ENCODE measurements at places on chromosomes 12 and 14. TPM values are rescaled to one million over a fixed set of nuclear protein-coding genes. Genes with fewer than 3 reads are reported as not detected.

- DNase-seq, result no peak
Observed at GRCh38 chr14:94663538-94663937, 51.3 kb downstream of the SERPINA3 start.

DNA sequence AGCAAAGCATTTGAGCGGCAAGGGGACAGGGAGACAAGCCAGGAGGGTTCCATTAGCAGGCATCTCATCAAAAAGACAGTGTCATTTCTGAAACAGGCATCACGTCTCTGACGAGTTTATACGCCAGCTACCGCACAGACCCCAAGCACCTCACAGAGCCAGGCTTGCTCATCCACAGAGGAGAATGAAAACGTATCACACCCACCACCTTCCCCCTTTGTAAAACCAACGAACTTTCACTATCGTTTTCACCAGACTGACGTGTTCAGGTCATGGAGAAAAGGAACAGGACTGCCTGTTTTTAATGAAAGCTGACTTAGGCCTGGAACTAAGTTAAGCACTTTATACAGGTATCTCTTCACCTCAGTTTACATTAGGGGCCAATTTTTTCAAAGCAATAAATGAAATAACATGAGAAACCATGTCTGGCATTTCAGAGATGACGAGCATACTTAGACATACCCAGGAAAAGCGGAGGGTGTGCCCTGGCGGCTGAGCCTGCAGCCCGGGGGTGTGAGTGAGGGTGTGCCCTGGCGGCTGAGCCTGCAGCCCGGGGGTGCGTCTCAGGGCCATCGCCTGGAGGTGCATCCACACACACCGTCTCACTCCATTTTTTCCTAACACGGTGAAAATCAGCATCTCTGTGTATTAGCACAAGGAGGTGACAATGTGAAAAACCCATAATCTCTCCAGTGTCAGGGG is 41.9 kb downstream of the STX2 start:
- DNase-seq, result no peak

- DNase-seq, result no peak
Observed at GRCh38 chr12:11885261-11886038, 185.3 kb upstream of the BCL2L14 start.

DNA sequence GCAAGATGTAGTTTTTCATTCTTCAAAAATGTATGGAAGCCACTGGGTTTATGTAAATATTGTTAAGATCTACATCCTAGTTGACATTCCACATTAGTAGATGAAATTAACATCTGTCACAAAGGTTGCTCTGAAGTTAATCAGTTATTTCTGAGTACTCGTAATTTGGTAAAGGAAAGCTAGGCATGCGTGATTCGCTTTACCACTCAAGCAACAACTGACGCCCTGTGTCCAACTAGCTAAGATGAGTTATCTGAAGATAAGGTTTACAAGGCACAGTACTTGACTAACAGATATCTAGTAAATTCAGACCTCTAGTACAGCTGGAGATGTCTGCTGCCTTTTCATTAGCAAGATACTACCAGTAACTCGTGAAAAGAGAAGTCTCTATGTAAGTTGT is 14.1 kb downstream of the PRKD1 start:
- DNase-seq, result no peak

- DNase-seq, result no peak
Observed at GRCh38 chr14:37270629-37271028, 72.9 kb downstream of the MIPOL1 start.

- DNase-seq, result no peak
Observed at GRCh38 chr14:105861985-105862465, 335.6 kb downstream of the TMEM121 start.

- peak; percentile 42 for DNase-seq
Observed at GRCh38 chr12:132238488-132238854, 90.9 kb downstream of the GALNT9 start.

- DNase-seq, result no peak
Observed at GRCh38 chr12:68631227-68631626, 20.5 kb downstream of the RAP1B start.

GRCh38 chr12:94621662-94622359 is 28.5 kb downstream of the TMCC3 start:
- no peak for DNase-seq

DNA sequence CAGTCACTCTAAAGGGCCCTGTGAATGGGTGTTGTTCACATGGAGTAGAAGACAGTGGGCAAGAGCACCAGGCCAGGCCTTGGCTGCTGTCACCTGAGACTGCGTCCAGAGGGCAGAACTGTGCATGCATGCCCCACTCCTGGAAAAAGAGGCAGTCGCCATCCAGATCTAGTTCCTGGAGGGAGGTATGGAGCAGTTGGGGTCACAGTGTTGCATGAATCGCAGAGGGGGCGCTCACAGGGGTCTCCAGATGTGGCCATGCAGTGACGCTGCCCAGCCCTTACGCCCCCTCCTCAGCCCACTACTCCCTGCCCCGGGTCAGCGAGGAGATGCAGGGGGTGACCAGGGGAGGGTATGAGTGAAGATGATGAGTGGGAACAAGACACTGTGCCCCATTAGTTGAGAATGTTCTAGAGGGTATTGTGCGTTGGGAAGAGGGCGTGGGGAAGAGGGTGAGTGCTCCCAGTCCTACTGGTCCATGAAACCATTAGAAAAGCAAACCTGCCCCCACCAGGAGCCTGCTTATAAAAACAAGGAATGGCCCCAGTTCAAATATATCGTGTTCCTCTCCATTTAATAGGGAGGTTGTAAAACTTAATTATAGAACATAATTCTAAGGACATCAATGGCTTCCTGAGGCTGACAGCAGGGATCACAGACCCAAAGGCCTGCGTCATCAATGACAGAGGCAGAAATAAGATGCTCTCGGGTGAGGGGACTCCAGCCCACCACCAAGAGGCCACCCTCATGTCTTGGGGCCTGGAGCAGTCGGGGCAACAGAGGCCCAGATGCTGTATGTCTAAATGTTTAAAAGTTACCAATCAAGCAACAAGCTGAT is 32.2 kb upstream of the BCL7A start:
- no peak for DNase-seq

GRCh38 chr14:84024231-84024820 is 1505.6 kb upstream of the FLRT2 start:
- no peak for DNase-seq

- DNase-seq, result no peak
Observed at GRCh38 chr12:121628037-121628436, 1.7 kb downstream of the ORAI1 start.

DNA sequence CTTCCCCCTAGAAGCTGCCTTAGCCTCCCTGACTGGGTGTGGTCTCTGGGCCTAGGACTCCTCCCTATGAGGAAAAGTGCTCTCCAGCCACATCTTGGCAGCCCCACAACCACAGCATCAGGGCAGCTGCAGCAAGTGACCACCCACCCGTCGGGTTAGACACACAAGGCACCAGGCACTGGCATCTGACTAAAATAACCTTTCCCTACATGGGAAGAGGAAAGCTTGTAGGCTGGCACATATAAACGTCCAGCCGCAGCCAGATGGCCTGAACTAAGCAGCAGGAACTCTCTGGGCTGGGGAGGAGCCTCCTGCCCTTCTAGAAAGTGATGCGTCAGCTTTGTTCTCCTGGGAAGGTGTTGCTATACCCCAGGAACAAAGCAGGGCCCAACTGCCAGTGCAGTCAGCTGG is 328.7 kb downstream of the DPF3 start:
- no peak for DNase-seq

GRCh38 chr12:121748571-121749265 is 36.2 kb downstream of the TMEM120B start:
- DNase-seq, result no peak

GRCh38 chr12:63467951-63468350 is 200.3 kb downstream of the DPY19L2 start:
- no peak for DNase-seq

DNA sequence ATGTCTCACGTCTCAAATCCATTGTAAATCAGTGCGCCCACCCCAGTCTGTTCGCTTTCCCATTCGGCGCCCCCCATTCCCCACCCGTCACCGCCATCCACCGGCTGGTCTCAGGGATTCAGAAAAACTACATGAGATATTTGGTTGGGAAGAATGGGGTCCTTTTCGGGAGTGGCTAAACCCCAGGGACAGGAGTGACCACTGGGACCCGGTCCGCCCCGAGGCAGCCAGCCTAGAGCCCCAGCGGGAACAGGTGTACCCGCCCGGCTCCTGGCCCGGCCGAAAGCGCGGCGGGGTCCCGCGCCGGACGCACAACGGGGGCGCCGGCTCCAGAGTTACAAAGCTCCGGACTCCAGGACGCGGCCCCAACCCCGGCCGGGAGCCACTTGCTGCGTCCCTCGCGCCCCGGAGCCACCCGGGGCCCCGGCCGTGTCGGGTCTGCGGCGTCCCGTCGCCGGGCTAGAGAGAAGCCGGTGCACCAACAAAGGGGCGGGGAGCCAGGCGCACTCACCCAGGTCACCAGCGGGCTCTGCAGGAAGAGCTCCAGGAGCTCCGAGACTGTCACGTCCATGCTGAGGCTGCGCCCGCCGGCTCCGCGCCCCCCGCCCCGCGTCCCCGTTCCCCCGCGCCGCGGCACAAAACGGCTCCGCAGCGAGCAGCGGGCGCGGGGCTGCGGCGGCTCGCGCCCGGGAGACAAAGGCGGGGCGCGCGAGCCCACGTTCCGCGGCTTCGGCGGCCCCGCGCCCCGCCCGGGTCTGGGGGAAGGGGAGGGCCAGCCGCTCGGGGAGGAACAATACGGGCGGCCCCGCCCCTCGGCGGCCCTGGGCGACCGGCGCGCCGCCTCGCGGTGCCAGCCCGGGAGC is at the start of gene CCDC88C:
Gene CCDC88C (minus strand): TSS at position 701 of the 863 bp plus-strand sequence. CDS start 130 bp downstream, at position 571.
- DNase-seq, result peak; percentile 85

DNA sequence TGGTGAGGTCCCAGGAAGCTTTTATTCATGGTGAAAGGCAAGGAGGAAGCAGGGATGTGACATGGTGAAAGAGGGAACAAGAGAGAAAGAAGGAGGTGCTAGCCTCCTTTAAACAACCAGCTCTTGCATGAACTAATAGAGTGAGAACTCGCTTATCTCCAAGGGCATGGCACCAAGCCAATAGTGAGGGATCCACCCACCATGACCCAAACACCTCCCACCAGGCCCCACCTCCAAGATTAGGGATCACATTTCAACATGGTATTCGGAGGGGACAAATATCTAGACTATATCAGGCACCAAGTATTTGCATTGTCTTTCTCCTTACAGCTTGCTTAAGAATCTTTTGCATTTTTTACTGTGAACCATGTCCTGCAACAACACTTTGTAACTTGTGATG is 91.9 kb upstream of the DHRS4 start:
- DNase-seq, result no peak

DNA sequence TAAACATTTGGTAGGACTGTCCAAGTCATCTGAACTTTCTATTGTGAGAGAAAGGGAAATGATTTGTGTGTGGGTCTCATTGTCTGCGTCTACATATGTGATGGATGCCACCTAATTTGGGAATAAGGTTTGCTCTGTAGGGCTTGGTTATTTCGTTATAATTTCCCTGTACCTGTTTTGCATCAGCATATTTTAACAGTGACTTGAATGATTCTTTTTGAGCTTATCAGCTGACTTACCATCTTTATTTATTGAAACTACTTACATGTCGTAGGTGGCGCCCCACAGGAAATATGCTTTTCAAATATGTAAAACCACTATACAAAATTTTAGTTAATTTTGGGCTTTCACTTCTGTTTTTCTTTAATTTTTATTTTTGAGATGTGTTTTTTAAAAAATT is 56.5 kb upstream of the BCAT1 start:
- no peak for DNase-seq

DNA sequence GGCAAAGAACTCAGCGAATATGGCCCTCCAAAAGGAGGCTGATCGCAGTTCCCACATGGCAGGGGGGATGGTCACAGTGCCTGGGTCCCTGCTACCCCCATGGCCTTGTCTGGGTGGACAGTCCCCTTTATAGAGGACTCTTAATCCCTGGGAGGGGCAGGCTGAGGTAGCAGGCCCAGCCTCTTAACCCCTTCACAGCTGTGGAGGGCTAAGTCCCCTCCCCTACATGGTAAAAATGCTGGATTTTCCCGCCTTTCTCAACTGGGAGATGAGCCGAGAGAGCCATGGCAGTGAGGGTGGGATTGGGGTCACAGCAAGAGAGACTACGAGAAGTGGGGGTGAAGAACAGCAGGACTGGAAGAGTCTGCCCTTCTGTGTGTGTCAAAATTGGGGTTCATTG is at the start of gene MIP:
Gene MIP (minus strand): TSS at position 101 of the 400 bp plus-strand sequence. CDS start 44 bp downstream, at position 57.
- no peak for DNase-seq

- DNase-seq, result no peak
Observed at GRCh38 chr12:99147130-99147529, 500.4 kb upstream of the GARIN6 start.

GRCh38 chr12:90008277-90008676 is 299.6 kb upstream of the ATP2B1 start:
- no peak for DNase-seq

GRCh38 chr12:16218934-16219751 is 58.3 kb downstream of the SLC15A5 start:
- no peak for DNase-seq

GRCh38 chr14:72906316-72906715 is 12.4 kb upstream of the DPF3 start:
- no peak for DNase-seq

DNA sequence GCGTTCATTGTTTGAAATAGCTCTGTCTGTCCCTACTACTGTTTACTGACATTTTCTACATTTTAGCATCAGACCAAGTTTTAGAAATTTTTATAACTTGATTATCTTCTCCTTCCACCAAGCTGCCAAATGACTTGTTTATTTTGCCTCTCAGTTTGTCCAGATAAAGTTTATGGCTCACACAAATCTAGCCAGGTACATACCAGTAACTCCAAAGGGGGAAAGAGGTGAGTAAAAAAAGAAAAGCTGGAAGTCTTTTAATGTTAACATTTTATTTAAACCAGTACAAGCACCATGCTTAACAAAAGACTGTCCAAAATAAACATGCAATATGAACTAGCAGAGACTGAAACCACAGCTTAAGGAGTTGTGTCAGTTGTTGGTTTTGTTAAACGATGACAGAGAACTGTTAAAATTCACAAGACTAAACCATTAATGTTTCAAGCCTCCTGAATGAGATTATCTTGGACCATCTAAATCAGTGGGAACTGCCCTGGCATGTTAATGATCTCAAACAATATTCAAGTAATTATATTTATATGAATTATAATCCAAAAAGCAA is 14.5 kb downstream of the GMFB start:
- DNase-seq, result no peak

Gene RTL1
- not detected for total RNA-seq

Gene BDKRB2
- total RNA-seq, result 1.3 TPM

Gene CORO1C
- total RNA-seq, result 307 TPM

Gene BTBD6
- 53.0 TPM for total RNA-seq

Gene ZCRB1
- 43.5 TPM for total RNA-seq

Gene GPR132
- 7.2 TPM for total RNA-seq

Gene MYF5
- not detected for total RNA-seq

Gene PROX2
- 0.12 TPM for total RNA-seq

Gene CCDC175
- total RNA-seq, result 1.0 TPM

Gene ACOT6
- not detected for total RNA-seq

Gene MYO1H
- total RNA-seq, result 0.30 TPM

Gene TCL1B
- total RNA-seq, result not detected

Gene KRT77
- not detected for total RNA-seq

All from lower lobe of right lung (tissue), 2 donors.